A172 (cell line): ENCODE measurements at places on chromosomes 3 and 15. TPM values are rescaled to one million over a fixed set of nuclear protein-coding genes. Genes with fewer than 3 reads are reported as not detected.
A peak's percentile ranks its signal among the peaks of the same experiment; 100 is the strongest.

DNA sequence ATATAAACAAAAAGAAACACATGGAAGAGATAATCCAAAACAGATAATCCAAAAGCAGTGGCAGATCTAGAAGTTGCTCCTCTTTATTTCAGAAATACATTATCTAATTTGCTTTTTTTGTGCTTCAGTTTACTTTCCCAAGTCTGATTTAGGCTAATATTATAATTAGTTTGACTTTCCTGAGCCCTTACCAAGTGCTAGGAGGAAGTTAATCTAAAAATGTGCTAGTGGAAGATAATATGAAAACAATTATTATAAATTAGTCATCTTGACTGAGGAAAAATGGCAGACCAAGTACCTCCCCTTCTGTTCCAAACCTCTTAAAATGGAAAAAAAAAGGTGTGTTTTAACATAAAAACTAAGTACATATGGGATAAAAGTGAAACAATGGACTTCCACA lies 17.5 kb downstream of the SLC9A9 start:
- no peak for DNase-seq

GRCh38 chr3:8200996-8201395 lies 300.6 kb upstream of the LMCD1 start:
- DNase-seq, result no peak

SPINK8 gene
- total RNA-seq, result not detected in 2 replicates

ARHGAP11A gene
- 47.3 and 64.5 TPM in 2 replicates for total RNA-seq

SCAANT1 gene
- total RNA-seq, result not detected in 2 replicates

GRCh38 chr3:196232154-196232881 lies 16.0 kb downstream of the SLC51A start:
- no peak for DNase-seq

- DNase-seq, result no peak
Measured at GRCh38 chr3:157543501-157544035, 40.4 kb upstream of the VEPH1 start.

LRRC49 gene
- total RNA-seq, result 14.2 and 16.4 TPM in 2 replicates

- DNase-seq, result no peak
Measured at GRCh38 chr15:89528757-89529352, 32.5 kb upstream of the RHCG start.

DNA sequence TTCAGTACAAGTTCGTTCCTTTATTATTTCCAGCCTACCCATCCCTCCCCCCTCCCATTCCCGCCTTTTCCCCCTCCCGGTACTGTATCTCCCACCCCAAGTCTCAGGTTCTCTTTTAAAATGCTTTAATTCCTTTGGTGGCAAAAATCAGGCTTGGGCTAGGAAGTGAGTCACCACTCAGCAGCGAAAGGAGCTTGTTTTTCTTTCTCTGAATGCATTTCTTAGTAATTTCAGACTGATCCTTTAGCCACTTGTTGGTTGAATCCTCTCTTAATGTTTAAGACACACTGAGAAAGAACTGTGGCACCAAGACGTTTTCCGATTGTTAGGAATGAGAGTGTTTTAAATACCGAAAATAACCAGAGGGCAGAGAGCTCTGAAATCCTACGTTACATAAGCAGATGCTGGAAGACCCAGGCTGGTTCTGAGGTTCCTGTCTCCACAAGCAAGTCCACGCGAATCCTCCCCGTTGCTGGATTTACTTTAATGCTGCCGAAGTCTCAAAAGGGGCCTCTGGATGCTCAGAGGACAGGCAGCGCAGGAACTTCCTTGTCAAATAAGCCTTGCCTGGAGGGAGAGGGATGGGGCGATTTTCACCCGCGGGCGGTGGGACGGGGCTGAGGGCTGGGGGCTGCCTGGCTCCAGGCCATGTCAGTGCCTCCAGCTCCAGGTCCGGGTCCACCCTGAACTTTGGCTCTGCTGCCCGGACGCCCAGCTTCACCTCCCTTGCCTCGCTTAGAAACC lies 854 bp upstream of the COL8A1 start:
- peak; percentile 83 for DNase-seq

GRCh38 chr15:74453925-74454763 lies 6.8 kb downstream of the UBL7 start:
- DNase-seq, result no peak

DNA sequence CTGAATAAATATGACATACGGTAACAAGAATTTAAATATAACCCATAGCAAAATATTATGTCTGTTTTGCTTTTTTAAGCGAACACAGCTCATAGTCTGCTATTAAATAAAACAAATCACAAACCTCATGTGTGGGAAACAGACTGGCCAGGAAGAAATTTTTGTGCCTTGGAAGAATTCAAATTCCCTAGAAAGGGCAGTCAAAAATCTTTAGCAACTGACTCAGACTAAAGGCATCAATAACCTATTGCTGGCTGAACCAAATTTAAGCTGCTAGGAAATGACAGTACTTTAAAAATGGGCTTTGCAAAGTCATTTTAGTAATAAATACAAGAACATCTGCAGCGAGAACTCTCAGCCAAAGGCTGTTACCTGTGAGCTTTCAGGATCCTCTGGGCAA lies 151.4 kb downstream of the PLD1 start:
- no peak for DNase-seq

NLGN1 gene
- 0.50 and 0.72 TPM in 2 replicates for total RNA-seq

GRCh38 chr3:188546835-188547670 lies 393.1 kb downstream of the LPP start:
- DNase-seq, result peak; percentile 63

GPR62 gene
- not detected in 2 replicates for total RNA-seq

DNA sequence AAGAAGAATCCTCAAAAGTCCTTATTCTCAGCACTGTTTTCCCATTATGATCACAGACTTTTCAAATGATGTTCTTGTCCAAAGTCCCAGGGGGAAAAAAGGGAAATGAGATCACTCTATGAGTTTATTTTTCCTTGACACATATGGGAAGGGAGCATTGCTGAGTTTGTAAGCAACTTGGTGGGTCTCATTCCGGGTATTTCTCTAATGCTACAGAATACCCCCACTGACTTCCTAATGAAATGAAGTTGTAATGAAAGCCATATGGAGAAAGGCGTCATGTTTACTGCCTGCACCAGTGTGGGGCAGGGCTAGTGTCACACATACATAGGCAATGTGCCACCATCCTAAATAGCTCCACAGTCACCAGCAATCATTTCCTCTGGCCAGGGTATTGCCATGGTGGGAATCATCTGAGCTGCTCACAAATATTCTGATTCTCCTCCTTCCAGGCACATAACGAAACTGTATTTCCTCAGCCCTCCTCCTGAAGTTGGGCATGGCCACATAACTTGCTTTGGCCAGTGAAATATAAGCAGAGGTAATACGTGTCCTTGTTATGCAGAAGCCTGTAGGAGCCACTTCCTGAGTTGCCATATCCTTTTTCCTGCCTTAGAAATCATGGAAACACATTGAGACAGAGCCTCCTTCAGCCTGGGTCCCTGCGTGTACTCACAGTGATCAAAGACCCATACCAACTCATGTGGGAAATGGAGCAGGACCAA lies 41.0 kb upstream of the C15orf61 start:
- DNase-seq, result no peak

MAGEL2 gene
- total RNA-seq, result not detected in 2 replicates

SAMD7 gene
- not detected in 2 replicates for total RNA-seq

DNA sequence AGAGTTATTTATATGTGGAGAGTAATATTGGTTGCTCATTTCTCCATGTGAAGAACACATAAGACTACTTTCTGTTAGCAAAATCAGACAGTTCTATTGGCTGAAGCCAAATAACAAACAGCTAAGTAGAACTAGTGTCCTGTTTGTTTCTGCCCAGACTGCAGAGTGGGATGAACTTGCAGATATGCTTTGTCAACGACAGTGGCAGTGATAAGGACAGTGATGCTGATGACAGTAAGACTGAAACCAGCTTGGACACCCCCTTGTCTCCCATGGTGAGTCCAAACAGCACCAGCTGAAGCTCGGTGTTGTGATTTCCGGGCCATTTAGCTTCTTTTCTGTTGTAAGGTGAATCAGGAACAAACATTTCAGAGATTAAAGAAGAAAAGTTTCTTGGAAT lies 102.6 kb upstream of the IL12A start:
- DNase-seq, result no peak

GRCh38 chr3:159977295-159977694 lies 11.3 kb upstream of the IL12A start:
- no peak for DNase-seq

- DNase-seq, result no peak
Measured at GRCh38 chr3:24476871-24477656, 17.6 kb downstream of the THRB start.

CYP1A2 gene
- total RNA-seq, result not detected in 2 replicates

DNA sequence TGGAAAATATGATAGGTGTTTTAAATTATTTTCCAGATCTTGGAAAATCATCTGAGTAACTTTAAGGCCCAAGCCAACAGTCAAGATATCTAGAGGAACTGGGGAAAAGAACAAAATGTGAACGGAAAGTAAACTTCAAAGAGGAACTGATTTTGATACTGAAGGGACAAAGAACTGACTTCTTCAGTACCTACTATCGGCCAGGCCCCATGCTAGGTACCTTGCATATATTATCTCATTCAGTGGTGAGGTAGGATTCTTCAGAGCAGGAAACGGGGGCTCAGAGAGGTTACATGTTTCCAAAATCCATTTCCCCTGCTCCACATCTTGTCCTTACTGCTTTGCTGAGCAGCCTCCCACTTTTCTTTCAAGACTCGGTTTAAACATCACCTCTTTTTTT lies 9.8 kb upstream of the ZNF710 start:
- no peak for DNase-seq

GRCh38 chr3:65732051-65732935 lies 306.4 kb downstream of the MAGI1 start:
- DNase-seq, result peak; percentile 70

SPATA16 gene
- not detected in 2 replicates for total RNA-seq

DNA sequence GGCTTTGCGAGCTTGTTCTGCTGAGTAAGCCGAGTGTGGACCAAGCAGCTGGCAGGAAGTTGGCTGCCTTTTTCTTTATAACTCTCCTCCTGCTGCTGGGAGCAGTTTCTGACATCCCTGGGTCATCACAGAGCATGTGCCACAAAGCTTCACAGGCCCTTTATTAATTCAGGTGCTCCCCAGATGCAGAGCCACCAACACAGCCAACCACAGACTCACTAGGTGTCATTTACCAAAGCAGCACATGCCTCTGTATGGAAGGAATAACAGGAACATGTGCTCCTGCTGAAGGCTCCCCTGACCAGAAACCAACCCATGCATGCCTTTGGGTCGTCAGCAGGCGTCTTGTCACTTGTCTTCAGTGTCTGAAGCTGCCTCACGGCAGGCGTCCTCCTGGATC lies 152.5 kb downstream of the ADAMTS17 start:
- no peak for DNase-seq

DNA sequence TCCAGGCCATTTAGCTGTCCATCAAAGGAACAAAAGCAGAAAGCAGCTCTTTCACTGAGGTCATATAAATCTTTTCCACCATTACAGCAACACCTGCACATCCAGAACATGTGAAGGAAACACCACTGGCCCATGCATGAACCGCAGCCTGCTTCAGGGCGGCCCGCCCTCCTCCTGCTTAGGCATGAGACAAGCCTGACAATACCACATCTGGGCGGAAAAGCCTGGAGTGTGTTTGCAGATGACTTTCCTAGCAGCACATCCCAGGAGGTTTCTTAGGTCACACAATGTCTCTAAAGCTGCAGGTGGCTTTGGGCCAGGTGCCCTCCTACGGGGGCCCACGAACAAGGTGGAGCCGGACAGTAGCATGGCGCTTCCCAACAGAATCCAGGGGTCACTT lies 19.6 kb downstream of the CYFIP1 start:
- no peak for DNase-seq

- no peak for DNase-seq
Measured at GRCh38 chr3:38966811-38967692, 84.7 kb downstream of the SCN11A start.

GRCh38 chr3:49470714-49471420 lies 800 bp downstream of the DAG1 start:
- no peak for DNase-seq

GRCh38 chr3:125032100-125032643 lies 23.6 kb downstream of the HEG1 start:
- peak; percentile 66 for DNase-seq

DNA sequence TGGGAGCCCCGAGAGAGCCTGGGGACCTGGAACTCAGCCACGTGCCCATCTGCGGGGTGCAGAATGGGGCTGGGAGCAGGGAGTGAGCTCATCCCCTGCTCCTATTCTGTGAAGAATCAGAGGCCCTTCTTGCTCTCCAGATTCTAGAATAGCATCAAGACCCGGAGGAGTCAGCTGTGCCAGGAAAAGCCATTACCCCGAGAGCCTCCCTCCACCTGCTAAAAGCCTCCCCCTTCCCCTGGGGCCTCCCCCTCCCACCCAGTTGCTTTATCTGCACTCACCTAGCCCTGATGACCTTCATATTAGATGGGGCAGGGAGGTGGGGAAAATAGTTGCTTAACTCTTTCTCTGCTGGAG lies 23.1 kb downstream of the CCDC33 start:
- no peak for DNase-seq

ITGA11 gene
- 0.72 and 1.9 TPM in 2 replicates for total RNA-seq

- DNase-seq, result no peak
Measured at GRCh38 chr15:48538941-48539340, 106.6 kb downstream of the FBN1 start.

RHCG gene
- total RNA-seq, result not detected in 2 replicates

GRCh38 chr3:94269763-94270162 lies 206.9 kb downstream of the NSUN3 start:
- no peak for DNase-seq

DNA sequence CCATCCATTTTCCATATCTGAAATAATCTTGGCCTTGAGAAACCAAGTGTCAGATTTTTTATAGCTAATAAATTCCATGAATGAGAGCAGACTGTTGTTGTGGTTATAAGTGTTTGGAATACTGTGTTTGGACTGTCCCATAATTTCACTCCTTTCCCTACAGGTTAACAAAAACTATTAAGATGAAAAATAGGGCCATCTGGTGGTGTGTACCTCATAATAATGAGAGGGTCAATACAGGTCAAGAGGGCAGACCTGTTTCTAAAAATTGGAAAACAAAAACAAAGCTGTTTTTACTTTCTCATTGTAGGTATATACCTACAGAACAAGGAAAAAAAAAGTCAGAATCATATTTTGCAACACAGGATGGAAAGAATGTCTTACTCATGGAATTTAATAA lies 553.8 kb upstream of the SGO1 start:
- DNase-seq, result peak; percentile 19

DNA sequence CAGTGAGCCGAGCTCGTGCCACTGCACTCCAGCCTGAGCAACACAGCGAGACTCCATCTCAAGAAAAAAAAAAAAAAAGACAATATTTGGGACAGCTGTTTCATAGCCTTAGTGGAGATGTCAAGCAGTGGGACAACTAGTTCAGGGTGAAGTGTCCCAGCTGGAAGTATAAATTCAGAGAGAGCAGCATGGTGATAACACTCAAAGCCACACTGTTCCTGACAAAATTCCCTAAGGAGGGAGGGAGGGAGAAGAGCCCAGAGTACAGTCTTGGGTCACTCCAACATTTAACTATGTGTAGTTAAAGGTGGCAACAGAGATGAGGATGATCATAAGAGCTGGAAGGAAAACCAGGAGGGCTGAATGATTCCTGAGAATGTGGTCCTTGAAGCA lies 21.1 kb upstream of the IP6K2 start:
- DNase-seq, result no peak

GRCh38 chr3:139236336-139236735 lies 107.5 kb upstream of the MRPS22 start:
- no peak for DNase-seq

- no peak for DNase-seq
Measured at GRCh38 chr15:94145046-94145445, 86.3 kb upstream of the MCTP2 start.
